ENCODE measurements at places on chromosomes 13 and 19.

DNA sequence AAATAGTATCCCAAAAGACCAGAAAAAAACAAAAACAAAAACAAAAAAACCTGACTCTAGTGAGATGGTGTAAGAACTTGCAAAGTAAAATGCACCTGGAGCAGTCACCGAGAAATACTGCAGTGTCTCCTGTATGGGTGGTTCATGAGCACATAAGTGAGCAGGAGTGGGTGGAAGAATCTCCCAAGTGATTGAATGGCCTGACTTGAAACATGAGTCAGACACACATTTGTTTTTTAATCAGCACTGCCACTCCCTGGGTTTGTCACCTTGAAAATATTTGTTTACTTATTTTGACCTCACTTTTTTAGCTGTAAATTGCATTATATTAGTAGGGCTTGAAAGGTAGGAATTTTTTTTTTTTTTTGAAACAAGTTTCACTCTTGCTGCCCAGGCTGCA is 2.0 kb downstream of the ZNF431 start:
- DNase-seq: no peak

DNA sequence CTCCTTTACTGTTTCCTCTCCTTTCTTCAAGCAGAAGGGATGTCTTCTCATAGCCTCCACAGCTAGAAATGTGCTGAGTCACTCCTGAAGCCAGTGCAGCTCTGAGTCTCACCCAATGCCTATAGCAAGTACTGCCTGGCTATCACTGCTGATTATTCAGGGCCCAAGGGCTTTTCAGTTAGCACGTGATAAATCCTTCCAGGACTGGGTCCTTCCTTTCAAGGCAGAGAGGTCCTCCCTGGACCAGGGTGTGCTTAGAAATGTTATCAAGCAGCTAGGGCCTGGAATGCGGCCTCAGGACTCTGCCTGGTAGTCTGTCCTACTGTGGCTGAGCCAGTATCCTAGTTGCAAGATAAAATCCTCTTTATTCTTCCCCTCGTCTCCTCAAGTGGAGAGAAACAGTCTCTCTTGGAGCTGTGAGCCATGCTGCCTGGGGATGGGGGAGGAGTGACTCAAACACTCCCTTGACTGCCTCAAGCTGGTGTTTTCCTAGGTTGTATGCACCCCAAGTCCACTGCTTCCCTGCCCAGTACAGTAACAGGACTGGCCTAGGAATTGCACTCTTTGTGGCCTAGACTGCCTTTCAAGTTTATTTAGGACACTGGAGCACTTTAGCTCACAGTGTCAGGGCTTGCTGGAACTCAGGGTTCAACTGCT is 198.7 kb upstream of the SERP2 start:
- DNase-seq: no peak

GRCh38 chr19:40756502-40757110 is 5.6 kb downstream of the SNRPA start:
- DNase-seq: no peak

- DNase-seq: no peak
Observed at GRCh38 chr13:75010941-75011340, 471.0 kb downstream of the TBC1D4 start.

DNA sequence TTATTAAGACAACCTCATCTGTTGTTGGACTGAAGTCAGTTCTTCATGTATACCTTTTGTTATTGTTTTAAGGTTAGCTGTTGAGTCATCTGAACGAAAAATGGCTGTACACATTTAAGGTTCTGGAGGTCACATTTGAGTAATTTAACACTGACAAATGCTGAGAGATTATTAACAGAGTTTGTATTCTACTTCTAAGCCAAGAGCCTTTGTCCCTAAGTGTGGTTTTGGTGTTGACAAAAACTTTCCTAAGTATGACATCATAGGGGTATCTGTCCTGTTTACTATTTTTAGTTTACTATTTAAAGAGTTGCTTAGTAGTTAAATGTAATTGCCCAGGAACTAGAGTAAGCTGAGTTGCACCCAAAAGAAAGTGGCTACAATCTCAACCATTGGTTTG is 71.9 kb downstream of the CDK8 start:
- DNase-seq: no peak

GRCh38 chr13:26435646-26436045 is 121.8 kb upstream of the WASF3 start:
- DNase-seq: no peak

DNA sequence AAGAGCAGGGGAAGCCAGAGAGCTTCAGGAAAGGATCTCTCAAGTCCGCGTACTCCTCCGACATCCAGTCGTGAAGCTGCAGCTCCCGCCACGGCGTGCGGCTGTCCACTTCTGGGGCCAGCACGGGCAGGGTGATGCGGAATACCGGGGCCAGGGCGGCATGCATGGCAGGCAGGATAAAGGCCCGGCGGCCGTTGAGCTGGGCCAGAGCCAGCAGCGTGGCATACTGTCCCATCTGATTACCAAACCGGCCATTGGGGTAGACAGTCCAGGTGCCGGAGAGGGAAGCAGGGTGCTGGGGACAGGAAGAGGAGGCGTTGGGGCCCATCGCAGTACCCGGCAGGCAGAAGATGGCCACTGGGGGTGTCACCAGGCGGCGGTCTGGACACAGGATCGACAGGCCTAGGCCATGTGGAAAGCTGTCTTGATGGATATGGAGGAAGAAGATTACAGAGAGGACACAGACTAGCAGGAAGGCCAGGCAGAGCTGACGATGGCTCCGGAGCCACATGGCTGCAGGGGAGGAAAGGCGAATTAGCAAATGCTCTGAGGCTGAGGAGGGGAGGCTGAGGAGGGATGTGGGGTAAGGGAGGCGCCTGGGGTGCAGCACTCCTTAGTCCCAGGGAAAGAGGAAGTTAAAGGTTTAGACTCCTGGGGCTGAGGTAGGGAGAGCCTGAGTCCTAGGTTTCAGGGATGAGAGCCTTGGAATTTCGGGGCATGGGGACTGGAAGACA is 1.5 kb downstream of the FUT1 start:
- DNase-seq: no peak

- no peak for DNase-seq
Observed at GRCh38 chr19:19482809-19483596, 32.3 kb downstream of the TSSK6 start.

DNA sequence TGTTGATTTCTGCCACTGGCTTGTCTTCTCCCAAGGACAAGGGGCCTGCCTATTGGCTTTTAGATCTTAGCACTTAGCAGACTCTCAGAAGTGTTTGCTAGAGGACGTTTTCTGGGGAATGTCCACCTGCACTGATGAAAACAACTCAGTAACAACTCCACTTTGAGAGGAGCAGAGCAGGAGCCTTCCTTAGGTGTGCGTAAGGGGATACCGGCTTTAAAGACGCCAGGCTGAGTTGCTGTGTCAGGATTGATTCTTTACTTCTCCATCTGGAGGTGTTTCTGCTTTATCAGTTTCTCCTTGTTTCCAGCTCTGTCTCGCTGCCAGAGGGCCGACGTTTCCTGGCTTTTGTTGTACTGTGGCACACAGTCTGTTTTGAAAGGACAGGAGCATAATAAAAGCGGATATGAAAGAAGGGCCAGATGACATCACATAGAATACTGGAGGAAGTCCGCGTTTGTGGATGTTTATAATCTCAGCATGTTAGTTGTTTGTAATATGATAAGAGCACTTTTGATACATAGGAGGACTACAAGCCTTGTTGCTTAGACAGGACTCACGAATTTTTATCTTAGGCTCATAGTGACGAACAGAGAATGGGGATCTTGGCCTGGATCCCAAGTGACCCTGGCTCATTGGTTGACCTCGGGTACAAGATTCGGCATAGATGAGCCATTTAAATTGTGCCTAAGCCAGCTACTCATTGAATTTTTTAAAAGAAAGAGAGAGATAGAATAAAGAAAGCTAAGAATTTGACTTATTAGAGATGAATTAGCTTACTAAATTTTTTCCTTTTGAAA is 34.6 kb downstream of the COL4A2 start:
- no peak for DNase-seq

GRCh38 chr13:70237131-70237530 is 128.9 kb upstream of the KLHL1 start:
- no peak for DNase-seq

GRCh38 chr19:11221082-11221598 is 18.3 kb upstream of the ANGPTL8 start:
- no peak for DNase-seq

- DNase-seq: no peak
Observed at GRCh38 chr19:11322269-11323024, 17.0 kb downstream of the RAB3D start.

GRCh38 chr19:47188507-47189033 is 42.4 kb downstream of the BBC3 start:
- no peak for DNase-seq

DNA sequence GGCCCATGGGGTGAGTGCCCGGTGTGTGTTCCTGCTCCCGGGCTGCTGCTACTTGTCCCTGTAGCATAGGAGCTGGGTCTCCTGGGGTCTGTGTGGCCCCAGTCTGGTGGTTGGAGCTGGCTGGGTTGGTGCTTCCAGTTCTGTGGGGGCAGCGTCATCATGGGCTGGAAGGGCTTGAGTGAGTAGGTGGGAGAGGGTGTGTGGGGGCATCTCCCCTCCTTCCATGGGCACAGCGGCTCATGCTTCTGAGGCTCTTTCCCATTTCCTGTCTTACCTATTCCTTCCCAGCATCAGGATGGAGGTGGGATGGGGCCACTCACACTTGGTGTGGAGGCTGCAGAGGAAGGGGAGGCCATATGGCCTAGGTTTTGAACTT is 8.0 kb upstream of the EPN1 start:
- no peak for DNase-seq

DNA sequence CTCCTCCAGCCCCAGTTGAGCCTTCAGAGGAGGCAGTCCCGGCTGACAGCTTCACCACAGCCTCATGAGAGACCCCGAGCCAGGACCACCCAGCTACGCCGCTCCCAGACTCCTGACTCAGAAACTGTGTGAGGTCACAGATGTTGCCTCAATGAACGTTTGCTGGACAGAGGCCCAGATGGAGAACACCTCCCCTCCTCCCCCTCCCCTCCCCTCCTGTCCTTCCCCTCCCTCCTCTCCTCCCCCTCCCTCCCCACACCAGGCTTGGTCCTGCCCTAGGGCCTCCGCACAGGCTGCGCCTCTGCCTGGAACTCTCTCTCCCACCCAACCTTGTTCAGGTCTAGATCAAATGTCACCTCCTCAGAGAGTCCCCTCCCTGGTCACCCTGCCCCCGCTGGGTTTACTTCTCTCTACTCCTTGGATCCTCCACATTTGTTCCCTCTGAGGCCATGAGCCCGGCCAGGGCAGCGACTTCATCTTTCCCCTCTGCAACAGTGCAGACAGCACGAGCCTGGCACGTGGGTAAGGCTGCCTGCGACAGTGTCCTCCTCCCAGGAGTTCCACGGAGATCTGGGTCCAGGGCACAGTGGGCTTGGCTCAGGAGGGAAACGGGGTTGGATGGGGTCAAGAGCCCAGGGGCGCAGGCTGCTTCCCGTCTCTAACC is 17.4 kb downstream of the PIP5K1C start:
- no peak for DNase-seq

- no peak for DNase-seq
Observed at GRCh38 chr19:5935473-5936291, 21.6 kb downstream of the CAPS start.

GRCh38 chr13:102569488-102569887 is 27.3 kb upstream of the TPP2 start:
- DNase-seq: no peak

- no peak for DNase-seq
Observed at GRCh38 chr13:41496420-41497234, 39.3 kb downstream of the RGCC start.

DNA sequence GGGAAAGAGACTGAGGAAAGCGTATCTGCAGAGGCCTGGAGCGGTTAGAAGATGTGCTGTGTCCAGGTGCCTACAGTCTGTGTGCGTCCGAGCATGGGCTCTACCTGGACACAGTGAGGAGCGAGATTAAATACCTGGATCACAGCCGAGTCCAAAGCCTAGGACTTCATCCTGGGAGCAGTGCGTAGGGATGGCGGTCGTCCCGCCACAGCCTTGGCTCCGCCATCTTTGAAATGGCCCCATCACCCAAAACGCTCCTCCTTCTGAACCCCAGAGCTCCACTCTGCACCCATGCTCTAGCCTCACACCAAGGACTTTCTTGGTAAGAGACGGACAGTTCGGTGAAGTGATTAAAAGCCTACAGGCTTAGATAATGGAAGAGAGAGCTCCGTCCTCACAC is 19.8 kb downstream of the GP6 start:
- DNase-seq: no peak

GRCh38 chr19:34096020-34096915 is 76.0 kb upstream of the LSM14A start:
- no peak for DNase-seq

- DNase-seq: peak; percentile 42
Observed at GRCh38 chr13:110340812-110341444, 33.8 kb downstream of the COL4A2 start.

DNA sequence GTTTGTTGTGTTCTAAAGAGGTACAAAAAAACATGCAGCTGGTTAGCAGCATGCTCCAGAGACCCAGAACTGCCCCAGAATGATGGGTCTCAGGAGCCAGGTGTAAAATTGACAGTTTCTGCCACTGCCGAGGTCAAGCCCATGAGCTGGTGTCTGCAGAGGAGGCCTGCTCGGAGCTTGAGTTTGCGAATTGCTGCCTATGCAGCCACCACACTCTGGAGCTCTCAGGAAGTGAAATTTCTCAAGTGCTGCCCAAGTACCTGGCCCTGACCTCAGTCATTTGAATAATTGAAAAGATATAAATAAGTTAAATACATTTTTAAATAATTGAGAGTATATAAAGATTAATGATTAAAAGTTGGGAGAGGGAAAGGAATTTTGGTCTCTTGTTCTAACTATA is 66.4 kb downstream of the ZAR1L start:
- DNase-seq: no peak

- DNase-seq: no peak
Observed at GRCh38 chr13:113371061-113371460, 7.1 kb upstream of the GRTP1 start.

DNA sequence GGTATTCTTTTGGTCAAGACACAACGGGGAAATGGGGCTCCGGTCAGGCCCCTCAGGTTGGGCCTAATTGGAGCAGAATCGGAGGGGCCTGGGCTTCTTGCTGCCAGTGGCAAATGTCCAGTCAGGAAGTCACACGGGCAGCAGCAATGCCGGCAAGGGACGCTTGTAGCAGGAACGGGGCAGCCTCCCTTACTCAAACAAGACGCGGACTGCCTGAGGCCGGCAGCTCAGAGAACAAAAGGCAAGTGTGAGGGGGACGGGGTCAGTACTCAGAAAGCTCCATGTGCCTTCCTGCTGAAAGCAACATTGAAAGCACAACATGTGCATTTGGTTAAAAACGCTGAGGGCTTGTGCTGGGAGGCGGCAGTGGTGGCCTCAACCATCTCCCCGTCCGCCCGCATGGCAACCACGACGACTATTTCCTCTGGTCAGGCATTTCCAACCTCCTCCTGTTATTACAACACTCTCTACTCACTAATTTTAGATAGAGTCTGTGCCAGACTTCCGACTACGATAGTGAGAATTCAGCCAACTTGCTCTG is 20.5 kb upstream of the RASA3 start:
- DNase-seq: no peak
